Stomach (tissue), 19 donors: ENCODE measurements at places on chromosomes 16 and 17. TPM values are rescaled to one million over a fixed set of nuclear protein-coding genes. Genes with fewer than 3 reads are reported as not detected.
A peak's percentile ranks its signal among the peaks of the same experiment; 100 is the strongest.

DNA sequence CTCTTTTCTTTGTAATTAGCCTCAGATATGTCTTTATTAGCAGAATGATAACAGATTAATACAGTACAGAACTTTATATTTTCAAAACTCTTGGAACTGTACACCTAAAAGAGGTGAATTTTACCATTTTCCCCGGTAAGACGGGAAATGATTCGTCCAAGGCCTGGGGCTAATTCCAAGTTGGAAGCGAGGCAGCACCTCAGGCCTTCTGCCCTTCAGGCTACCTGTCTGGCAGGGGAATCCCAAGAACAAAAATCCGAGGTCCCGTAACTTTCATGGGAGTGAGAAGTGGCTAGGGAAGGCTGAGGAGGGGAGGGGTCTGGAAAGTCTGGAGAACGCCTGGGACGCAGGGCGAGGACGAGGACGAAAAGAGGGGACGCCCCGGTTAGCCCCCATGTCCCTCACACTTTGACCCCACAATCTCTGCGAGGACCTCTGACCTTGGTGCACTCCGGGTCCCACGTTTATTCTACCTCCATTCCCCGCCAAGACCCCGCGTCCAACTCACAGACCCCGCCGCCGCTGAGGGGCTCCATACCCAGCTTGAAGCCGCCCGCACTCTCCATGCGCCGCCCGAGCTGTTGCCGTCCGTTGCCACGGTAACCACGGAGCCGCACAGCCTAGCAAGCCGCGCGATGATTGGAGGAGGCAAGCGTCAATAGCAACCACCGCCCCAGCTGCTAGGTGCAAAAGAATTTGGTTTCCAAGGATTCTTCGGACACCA lies at the start of gene HYDIN:
Gene HYDIN, minus strand, starts transcription at position 601 of the 724 bp plus-strand sequence. CDS start 43,827 bp downstream, outside the sequence.
- no peak for DNase-seq

- no peak for DNase-seq
Measured at GRCh38 chr17:66192378-66192687, 400 bp upstream of the CEP112 start.

- peak; percentile 54 for DNase-seq
Measured at GRCh38 chr16:87350681-87351319, 32.8 kb downstream of the FBXO31 start.

GRCh38 chr17:78401246-78401645 lies 22.8 kb downstream of the PGS1 start:
- no peak for DNase-seq

DNA sequence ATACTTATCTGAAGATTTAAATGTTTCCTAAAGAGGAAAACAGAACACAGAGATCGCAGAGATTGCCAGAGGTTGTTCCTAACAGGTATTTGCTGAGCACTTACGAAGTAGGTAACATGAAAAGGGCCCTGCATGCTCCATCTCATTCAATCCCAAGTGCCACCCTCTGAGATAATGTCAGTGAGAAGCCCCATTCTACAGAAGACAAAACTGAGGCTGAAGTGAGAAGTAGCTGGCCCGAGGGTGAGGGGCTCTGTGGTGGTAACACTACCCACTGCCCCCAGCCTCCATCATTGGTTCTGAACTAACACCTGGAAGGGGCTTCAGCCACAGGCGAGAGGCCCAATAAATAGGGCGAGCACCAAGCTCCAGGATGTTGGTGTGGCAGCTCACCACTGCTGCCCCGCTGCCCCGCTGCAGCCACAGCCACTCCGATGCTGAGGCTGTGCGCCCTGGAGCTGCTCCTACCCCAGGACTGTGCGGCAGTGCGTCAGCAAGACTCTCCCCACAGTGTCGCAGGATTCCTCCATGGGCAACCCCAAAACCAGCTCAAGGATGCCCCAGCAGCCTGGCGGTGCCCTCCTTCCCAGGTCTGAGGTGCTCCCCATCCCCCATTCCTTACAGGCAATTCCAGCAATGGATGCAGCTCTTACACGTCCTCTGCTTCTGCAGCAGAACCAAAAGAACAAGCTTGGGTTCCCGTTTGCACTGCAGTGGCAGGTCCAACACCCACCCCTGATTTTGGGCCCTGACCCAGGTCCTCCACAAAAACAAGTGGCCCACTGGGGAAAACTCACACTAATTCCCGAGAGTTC lies 10.3 kb downstream of the FLCN start:
- DNase-seq = no peak

GRCh38 chr17:37770631-37771518 lies 26.0 kb upstream of the HNF1B start:
- peak; percentile 84 for DNase-seq

DNA sequence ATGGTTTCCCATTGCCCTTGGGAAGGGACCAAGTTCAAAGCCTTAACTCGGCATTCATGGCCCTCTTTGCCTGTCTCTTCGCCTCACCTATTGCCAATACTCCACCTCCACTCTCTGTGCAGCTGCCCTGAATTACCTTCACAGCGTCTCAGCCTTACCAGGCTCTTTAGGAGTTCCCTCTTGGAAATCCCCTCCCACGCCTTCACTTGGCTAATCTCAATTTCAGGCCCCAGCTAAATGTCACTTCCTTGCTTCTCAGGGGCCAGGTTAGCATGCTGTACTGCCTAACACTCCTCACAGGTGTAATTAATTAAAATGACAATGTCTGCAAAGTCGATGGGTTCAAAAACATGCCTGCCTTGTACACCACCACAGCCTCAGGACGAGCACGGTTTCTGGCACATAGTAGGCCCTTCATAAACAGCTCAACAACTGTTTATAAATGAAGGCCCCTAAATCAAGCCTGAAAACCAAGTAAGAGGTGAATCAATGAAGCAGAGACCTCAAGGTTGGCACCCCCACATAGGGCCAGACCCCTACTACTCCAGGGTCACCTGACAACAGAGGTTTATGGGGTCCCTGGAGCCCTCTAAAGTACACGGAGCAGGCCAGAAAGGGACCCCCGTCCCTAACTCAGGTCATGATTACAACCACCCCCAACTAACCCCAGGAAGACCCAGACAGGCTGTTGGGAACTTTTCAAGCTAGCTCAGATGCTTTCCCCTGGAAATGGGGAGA lies 11.2 kb upstream of the EEF2K start:
- peak; percentile 36 for DNase-seq

GRCh38 chr17:60160829-60161501 lies 11.2 kb downstream of the CA4 start:
- DNase-seq = no peak

GRCh38 chr16:23567602-23568001 lies 10.1 kb downstream of the UBFD1 start:
- no peak for DNase-seq

- DNase-seq = no peak
Measured at GRCh38 chr16:50265260-50265659, 1.1 kb upstream of the ADCY7 start.

- DNase-seq = no peak
Measured at GRCh38 chr17:70369391-70369790, 200.1 kb downstream of the KCNJ2 start.

DNA sequence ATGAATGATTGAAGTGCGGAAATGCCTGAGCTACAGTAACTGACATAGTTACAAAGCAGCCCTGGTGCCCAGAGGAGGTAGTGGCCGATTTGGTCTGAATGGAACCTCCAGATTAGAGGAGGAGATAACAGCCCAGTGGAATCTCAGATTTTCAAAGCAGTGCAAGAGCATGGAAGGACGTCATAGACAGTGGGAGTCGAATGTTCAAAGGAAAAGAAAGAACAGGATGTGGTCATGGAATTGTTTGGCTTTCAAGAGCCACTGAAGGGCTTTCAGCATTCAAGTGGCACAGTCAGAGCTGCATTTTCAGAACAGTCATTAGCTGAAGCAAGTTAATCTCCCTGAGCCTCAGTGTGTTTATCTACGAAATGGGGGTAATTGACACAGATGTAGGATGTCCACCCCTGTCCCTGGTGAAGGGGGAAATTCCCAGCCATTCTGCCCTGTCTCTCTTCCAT lies 104.6 kb upstream of the CACNG3 start:
- DNase-seq = no peak

- DNase-seq = no peak
Measured at GRCh38 chr17:55487695-55488432, 23.4 kb downstream of the SMIM36 start.

- peak; percentile 35 for DNase-seq
Measured at GRCh38 chr17:74452841-74453661, 13.4 kb upstream of the CD300A start.

Gene TVP23A
- total RNA-seq = not detected

Gene GCGR
- not detected for total RNA-seq

Gene MYLK3
- total RNA-seq = not detected

Gene CDH11
- 23.5 TPM for total RNA-seq

Gene KRTAP4-6
- total RNA-seq = not detected

Gene NPIPB8
- total RNA-seq = not detected
